ENCODE measurements at places on chromosomes 3 and 15.
A peak's percentile ranks its signal among the peaks of the same experiment; 100 is the strongest.

DNA sequence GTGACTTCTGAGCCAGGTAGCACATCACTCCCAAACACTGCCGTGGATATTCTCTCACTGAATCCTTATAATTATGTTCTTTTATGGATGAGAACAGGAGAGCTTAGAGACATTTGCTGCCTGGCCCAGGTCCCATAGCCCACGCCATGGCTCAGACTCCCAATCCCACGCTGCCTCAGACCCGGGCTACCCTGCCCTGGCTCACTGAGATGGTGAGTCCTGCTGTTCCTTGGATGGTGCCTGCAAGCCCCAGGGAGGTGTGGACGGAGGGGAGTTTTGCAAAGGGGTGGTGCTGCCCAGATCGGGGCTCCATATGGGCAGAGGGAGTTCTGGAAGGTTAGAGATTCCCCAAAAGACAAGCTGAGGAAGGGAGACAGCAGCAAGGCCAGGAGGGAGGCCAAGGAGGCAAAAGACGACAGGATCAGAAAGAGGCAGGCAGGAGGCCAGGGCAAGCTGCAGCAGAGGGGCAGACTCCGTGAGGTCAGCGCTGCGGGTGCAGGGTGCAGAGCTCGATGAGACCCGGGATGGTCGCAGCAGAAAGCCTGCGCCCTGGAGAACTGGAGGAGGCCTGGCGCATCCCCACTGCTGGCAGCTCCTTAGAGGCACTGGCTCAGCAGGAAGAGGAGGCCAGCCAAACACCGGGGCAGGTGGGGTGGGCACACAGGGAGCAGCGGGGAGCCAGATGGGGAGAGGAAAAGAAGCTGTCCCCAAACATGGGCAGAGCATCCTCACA is 95.7 kb upstream of the ALDH1A3 start:
- no peak for DNase-seq

DNA sequence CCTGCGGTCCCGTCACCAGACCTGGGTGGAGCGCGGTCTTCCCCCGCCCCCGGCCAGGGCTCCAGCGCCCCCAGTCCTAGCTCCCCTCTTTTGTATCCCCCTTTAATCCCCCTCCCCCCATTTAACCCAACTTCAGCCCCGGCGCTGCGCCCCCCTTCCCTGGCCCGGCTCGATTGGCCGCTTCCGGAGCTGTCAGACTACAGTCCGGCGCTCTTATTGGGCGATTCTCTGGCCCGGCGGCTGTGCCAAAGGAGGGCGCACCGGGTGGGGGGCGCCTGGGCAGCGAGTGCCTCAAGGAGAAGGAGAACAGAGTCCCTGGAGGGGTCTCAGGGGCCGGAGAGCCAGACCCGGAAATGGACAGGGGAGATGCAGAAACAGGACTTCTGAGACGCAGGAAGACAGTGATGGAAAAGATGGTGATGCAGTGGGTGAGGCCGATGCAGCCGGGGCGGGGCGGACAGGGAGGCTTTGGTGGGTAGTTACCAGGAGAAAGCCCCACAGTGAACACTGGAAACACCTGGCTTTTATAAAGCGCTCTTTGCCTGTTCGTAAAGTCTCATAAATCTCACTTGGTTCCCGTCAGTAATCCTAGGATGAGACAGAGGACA is 1.2 kb upstream of the ADCY5 start:
- DNase-seq = peak; percentile 66

DNA sequence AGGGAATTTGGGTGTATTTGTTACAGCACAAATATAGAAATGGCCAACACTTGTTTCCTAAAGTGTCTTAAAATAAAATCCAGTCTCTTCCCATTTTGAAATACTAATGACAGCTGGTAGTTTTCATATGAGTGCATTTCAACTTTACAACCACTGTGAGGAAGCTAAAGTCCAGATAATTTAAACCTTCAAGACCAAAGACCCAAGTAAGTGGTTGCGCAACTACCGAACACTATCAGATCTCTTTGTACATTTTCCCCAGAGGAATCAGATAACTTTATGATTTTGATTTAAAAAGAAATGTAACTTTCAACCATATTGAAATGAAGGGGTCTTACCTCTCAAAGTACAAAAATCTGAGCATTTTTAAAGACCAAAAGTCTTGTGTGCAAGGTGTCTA is 14.3 kb downstream of the BCL2L10 start:
- no peak for DNase-seq

DNA sequence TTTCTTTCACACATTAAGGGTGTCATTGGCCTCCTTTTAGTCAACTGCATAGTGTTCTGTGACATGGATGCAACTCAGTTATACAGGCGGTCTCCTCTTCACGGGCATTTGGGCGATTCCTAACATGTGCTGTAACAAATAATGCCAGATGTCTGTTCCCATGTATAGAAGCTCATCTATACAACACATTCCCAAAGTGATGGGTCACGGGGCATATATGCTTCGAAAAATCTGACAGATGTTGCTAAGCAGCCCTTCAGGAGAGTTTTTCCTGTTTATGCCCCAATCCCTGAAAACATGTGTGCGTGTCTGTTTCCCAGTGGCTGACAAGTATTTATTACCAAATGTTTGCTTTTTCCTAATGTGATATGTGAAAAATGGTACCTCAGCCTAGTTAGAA is 25.8 kb downstream of the LRRK1 start:
- no peak for DNase-seq

DNA sequence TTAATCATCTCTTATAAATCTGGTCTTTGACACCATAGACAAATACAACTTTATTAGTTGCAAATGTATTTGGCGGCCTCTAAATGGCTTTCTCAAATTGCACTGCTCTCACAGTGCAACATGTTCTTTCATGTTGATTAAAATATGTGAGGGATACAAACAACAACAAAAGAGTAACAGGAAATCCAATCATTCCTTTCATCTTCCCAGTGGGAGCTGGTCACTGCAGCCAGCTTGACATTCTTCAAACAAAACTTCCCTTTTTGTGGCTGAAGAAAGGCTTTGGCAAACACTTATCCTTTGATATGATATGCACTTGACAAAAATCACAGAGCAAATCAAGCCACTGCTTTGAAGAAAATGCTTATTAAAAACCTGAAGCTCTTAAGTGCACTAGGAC is 973.6 kb downstream of the EPHA3 start:
- DNase-seq = no peak

DNA sequence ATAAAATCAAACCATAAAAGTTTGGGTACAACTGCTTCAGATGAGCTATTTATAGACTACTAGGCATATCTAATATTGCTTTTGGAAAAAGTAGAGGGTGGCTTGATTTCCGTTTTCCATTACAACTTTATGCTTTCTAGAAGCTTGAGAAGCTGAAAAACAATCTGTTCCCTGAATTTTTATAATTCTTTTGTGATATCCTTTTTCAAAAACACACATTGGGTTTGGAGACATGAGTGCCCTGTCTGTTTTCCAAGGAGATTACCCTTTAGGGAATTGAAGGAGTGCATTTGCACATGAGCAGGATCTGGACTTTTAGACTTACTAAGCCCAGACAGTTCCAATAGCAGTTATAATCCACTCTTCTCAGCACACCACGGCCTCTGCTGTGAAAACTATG is 49.5 kb upstream of the FILIP1L start:
- no peak for DNase-seq

DNA sequence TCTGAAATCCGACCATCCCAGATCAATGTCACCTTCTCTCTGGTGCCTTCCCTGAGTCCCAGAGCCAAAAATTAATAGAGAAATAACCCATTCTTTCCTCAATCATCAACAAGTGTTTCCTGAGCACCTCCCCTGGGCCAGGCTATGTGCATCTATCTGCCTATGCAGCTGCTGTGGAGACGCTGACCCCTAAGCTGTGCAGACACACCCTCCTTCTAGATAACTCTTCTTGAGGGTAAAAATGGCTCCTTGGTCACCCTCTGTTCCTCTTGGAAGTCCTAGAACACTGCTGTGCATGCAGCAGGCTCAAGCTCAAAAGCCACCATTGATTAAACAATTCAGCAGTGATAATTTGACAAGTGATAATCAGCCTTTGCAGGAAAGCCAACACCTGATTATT is 18.4 kb downstream of the CA12 start:
- DNase-seq = no peak

DNA sequence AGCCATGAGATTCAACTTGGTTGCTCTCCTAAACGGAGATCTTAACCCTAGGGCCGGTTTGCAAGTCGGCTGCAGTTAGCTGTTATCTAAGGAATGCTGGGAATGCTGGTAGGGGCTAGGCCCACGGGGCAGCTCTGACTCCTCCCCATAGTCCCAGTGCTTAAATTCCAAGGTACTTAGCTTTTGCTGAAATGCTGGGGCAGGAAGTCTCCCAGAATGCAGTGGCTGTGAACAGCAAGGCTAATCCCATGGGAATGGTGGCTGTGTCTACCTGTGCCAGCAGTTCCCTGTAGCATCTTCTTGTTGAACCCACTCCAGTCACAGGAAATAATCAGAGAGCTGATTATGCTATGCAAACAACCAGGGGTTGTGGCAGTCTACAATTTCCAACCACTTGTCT is 102.5 kb upstream of the TJP1 start:
- peak; percentile 92 for DNase-seq

GRCh38 chr3:26712211-26713026 is 89.8 kb downstream of the LRRC3B start:
- DNase-seq = no peak

- no peak for DNase-seq
Observed at GRCh38 chr3:38140326-38141172, 2.1 kb downstream of the MYD88 start.

DNA sequence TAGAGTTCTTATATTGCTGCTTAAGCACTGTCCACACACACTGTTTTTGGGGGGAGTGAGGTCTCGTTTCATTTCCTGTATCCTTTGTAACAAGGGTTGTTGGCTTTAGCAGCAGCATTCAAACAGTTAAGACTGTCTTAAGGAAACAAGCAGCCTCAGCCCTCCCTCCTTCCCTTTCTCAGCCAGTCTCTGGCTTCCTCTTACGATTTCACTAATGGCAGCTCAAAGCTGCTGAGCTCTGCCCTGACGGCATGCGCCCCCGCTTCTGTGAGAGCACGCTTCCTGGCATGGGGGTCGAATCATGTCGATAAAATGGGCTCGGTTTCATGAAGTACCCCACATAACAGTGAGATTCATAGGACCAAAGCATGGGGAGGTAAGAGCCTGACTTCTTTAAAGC is 105.0 kb downstream of the KLHL25 start:
- peak; percentile 69 for DNase-seq

- no peak for DNase-seq
Observed at GRCh38 chr3:197507081-197507480, 48.7 kb downstream of the BDH1 start.

DNA sequence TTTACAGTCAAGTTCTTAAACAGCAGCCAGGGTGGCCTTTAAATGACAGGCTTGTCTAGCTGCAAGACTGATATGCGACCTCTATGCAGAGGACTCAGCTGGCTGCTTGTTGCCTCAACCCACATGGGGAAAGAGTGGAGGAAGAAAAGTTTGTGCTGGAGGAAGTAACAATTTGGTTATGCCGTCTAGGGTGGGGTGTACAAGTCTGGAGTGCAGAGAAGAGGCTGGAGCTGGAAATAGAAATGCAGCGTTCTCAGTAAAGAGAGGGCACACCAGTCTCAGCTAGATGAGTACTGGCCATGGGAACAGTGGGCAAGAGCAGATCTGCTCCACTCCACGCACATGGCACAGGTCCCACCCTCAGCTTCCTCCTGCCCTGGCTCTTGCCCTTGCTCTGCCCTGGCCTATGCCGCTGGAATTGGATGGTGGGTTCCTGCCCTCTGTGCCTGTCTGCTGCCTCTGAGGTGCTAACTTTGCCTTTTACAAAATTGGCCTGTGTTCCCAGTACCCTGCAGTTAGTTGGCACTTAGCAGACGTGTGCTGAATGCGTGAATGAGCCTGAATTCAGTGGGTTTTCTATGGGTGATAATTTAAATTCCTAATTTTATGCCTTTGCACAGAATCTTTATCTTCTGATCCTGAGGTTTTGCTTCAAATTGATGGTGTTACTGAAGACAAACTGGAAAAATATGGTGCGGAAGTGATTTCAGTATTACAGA is 59.7 kb upstream of the FURIN start:
- DNase-seq = no peak

- no peak for DNase-seq
Observed at GRCh38 chr3:13594991-13595421, 46.1 kb downstream of the FBLN2 start.
